Stimulated activated naive CD4-positive, alpha-beta T cell (primary cell): ENCODE measurements at places on chromosomes 7 and 10.

DNA sequence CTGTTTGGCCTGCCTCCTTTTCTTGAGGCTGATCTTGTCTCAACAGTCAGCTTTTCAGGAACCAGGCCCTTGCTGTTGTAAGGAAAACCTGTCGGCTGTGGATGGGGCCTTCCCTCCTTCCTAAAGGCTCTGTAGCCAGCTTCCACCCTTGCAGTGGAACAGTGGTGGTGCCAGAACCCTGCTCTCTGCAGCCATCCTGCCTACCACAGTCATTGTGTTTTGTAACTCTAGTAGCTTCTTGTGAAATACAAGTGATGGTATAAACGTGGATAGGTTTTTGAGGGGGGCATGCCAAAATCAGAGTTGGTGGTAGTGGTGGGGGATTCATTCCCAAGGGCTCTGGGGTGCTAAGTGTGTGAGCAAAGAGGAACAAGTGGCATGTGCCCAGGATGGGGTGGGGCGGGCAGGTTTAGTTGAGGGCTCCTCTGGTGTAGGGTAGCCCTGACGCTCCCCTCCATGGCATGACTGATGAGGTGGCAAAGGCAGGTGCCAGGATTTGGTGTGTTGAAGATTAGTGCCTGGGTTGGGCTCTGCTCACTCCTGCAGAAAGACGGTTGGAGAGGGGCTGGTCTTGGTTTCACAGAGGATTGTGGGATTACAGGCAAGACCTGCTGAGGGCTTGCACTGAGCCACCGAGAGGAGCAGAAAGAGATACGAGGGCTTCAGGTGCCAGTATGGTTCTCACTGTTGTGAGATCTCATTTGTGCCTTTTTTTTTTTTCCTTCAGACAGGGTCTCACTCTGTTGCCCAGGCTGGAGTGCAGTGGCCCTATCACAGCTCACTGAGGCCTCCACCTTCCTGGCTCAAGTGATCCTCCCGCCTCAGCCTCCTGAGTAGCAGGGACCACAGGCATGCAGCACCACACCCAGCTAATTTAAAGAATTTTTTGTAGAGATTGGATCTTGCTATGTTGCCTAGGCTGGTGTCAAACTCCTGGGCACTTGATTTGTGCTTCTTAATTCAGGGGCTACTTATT is 7.4 kb downstream of the TSPAN14 start:
- no peak for DNase-seq

DNA sequence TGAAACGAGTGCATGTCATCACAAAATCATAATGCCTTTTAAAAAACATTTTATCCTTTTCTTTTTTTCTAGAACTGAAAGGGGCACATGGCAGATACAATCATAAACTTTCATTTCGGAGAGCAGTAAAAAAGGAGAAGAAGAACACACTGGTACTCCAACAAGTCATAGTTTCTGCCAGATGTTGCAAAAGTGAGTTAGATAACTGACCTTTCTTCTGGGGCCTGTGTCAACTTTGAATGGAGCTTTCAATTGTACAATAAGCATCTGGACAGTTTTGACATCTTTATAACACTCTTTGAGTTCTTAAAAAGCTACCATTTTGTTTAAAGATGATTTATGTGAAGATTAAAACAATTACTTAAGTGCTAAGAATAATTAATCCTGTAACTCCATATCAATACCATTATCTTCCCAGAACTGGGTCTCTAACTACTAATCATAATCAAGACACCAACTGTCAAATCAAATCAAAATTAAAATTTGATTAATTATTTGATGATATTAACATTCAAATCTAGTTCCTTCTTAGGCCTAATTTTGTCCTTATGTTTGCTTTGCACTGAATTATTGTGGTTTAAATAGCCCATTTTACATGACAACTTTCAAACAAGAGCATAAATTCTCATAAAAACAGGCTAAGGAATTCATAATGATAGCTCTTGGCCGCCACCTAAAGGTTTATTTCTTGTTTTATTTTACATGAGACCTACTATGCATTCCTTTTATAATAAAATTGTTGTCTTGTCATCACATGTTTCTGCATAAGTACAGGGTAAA is 19.5 kb upstream of the ITGB8 start:
- DNase-seq, result no peak

- DNase-seq, result no peak
Measured at GRCh38 chr7:116284390-116284789, 74.1 kb downstream of the TES start.

- DNase-seq, result no peak
Measured at GRCh38 chr7:75617634-75618234, 121.0 kb downstream of the HIP1 start.

GRCh38 chr7:30430276-30430675 is 48.3 kb downstream of the NOD1 start:
- no peak for DNase-seq

- no peak for DNase-seq
Measured at GRCh38 chr10:108673741-108674140, 1249.6 kb downstream of the XPNPEP1 start.

DNA sequence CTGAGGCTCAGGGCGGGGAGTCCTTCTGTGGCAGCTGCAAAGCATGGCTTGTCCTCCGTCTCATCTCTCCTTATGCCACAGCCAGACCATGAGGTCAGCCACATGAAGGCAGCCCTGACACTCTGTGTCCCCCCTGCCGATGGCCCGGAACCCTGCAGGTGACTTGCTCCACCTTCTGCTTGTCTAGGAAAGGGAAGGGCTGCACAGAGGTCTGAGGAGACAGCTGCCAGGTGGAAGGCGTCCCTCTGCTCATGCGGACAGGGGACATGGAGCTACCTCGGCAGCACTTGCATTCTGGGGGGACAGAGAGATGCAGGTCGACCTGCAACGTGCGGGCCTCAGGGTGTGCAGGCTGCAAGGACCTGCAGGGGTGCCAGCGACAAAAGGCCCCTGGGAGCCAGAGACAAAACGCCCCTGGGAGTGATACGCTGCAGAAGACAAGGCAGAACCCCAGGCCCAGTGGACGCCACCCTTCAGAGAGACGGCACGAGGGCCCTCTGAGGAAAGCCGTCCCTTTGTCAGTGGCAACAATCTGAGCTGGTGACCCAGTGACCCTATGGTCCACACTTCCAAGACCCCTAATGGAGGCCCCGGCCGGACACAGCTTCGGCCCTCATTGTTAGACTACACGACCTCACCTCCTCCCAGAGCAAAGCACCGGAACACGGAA is 205.2 kb upstream of the PPP2R2D start:
- DNase-seq, result no peak

GRCh38 chr10:1370298-1370697 is 314.1 kb downstream of the WDR37 start:
- no peak for DNase-seq

DNA sequence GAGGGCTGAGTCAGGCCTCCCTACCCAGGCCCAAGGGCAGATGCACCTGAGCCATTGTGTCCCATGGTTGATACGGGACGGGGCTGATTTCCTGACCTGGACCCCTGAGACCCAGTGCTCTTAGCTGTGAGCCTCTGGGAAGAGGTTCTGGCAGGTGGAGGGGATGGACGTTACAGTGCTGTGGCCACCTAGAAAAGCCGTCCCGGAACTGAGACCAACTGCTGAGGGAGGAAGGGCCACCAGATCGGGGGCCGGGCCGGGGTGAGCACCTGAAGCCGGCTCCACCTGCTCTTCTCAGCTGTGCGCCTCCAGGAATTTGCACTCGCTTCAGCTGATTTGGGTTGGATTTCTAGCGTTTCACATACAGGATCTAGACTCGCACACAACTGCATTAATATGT is 35.4 kb downstream of the CHST12 start:
- no peak for DNase-seq
